ENCODE measurements at places on chromosomes 3 and 15.

DNA sequence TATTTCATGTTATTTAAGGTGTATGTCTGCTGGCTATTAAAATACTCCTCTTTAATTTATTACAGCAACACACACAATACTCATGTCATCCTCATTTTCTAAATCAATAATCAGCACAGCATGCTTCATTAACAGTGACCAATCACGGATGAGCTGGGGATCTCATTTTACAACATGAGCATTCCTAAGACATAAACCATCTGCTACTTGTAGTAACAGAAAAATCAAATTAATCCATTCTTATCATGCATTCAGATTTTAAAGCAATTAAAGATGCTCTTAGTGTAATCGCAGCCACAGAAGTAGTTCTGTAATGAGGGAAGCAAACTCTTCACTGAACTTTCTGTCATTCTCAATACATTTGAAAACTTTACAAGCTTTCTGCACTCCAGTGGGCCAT lies 191.1 kb downstream of the TBC1D5 start:
- no peak for DNase-seq

- no peak for DNase-seq
Observed at GRCh38 chr3:25781758-25782594, 1.3 kb downstream of the NGLY1 start.

GRCh38 chr3:192365571-192365970 lies 361.8 kb downstream of the FGF12 start:
- no peak for DNase-seq

- no peak for DNase-seq
Observed at GRCh38 chr3:16838561-16838960, 46.2 kb upstream of the PLCL2 start.

DNA sequence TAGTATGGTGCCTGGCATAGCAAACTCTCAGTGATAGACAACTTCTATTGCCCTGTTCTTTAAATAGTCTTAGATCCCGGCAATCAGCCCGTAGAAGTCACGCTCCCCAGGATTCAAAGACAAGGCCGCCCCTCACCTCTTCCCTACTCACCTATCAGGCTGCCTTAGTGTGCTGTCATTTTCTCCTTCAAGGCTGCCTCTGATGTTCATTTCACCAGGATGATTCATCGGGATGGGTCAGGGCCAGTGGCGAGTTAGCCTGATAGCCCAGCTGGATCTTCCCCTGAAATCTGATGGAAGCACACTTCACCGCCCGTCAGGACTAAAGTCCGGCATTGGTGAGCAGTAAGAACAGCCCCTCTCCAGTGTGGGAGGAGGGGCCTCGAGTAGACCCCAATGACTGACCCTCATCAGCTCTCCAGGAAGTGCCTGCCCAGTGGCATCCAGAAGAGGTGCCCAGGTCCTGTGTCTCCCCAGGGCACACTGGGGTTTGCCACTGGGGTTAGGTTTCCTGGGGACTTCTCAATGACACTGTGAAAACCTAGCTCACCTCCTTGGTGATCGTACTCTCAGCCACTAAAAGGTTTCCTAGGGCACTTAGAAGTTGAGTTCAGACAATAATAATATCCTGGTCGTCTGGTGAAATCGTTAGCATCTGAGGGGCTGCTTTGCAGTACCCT lies 37.5 kb downstream of the TPM1 start:
- no peak for DNase-seq

GRCh38 chr3:48440590-48440958 lies 517 bp downstream of the TMA7 start:
- DNase-seq, result no peak

GRCh38 chr15:93036951-93037819 lies 51.8 kb downstream of the RGMA start:
- DNase-seq, result no peak

DNA sequence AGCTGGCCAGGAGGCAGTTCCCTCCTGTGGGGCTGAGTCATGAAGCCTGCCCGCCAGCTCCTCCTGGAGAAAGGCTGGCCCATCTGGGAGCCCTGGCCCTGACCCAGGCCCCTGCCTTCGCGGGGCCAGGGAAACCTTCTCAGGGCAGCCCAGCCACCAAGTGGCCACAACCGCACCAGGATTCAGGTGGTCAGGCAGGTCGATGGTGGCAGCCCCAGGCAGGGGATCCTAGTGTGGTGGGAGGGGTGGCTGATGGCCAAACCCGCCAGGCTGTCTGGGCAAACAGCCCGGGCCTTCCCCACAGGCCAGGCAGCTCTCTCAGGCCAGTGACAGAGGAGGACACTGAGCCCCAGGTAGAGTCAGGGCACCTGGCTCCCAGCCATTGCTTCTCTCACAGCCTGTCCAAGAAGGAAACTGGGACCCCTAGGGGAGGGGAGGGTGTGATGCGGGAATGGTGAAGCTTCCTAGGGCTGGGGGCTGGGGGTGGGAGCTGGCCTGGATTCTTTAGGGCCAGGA lies 1.2 kb downstream of the TWF2 start:
- DNase-seq, result no peak

DNA sequence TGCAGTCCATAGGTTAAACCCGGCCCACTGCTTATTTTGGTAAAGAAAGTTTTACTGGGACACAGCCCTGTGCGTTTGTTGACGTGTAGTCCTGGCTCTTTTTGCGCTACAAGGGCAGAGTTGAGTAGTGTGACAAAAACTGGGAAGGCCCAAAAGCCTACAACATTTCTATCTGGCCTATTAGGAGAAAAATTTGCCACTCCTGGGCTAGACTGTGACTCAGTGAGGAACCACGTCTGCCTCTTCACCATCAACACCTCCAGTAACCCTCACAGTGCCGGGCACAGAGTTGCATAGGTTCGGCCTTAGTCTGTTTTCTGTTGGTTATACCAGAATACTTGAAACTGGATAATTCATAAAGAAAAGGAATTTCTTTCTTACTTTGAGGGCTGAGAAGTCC lies 110.3 kb downstream of the TOP2B start:
- no peak for DNase-seq
